ENCODE measurements at places on chromosomes 1 and 21.

DNA sequence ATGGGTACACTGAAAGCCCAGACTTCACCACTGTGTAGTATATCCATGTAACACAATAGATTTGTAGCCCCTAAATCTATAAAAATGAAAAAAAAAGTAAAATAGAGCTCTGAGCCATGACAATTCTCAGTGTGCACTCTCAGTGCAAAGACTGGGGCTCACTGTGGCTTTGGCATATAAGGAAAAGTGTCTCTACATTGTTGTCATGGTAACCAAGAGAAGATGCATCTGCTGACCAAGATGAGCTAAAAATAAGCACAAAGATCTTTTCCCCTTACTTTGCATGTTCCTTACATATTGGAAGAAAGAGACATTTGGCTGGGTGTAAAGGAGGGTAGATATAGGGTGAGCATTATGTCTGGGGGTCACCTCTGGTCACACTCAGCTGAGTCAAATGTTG is 12.0 kb downstream of the PGLYRP4 start:
- no peak for DNase-seq

DNA sequence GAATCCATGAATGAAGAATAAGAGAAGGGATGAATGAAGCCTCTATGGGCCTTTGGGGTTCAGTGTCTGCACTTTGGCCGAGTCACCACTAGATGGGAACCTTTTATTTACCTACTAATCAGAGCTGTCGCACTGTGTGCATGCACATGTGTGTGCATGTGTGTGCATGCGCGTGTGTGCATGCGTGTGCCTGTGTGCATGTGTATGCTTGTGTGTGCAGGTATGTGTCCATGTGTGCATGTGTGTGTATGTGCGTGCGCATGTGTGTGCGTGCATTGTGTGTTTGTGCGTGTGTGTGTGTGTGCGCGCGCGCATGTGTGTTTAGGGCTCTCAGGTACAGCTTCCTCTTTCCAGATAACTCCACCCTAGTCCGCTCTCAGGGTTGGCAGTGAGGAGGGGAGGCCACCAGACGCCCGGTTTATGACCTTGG is 20.4 kb upstream of the UBXN10 start:
- DNase-seq = no peak

DNA sequence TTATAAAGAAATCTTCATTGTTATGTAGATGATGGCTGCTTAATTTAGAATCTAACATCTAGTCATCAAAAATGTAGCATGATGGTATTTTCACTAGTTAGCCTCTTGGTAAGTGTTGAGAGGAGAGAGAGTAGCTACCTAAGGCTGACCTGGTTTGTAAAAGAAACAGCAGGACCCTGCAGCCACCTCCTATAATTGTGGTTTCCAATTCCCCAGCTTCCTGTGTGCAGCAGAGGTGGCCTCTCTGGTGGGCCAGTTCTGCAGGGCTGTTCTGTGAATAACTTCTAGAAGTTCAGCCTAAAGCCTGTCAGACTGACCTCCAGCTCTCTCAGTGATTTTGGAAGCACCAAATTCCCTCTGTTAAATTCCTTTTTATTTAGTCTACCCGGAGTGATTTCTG is 246.4 kb upstream of the LRRC7 start:
- no peak for DNase-seq

DNA sequence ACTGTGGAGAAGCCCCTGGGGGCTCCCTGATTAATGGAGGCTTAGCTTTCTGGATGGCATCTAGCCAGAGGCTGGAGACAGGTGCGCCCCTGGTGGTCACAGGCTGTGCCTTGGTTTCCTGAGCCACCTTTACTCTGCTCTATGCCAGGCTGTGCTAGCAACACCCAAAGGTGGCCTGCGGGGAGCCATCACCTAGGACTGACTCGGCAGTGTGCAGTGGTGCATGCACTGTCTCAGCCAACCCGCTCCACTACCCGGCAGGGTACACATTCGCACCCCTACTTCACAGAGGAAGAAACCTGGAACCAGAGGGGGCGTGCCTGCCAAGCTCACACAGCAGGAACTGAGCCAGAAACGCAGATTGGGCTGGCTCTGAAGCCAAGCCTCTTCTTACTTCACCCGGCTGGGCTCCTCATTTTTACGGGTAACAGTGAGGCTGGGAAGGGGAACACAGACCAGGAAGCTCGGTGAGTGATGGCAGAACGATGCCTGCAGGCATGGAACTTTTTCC is 24.8 kb downstream of the PCSK9 start:
- no peak for DNase-seq

- DNase-seq = no peak
Observed at GRCh38 chr1:101474039-101474665, 237.3 kb downstream of the S1PR1 start.

- no peak for DNase-seq
Observed at GRCh38 chr1:168099337-168099801, 37.4 kb downstream of the GPR161 start.

DNA sequence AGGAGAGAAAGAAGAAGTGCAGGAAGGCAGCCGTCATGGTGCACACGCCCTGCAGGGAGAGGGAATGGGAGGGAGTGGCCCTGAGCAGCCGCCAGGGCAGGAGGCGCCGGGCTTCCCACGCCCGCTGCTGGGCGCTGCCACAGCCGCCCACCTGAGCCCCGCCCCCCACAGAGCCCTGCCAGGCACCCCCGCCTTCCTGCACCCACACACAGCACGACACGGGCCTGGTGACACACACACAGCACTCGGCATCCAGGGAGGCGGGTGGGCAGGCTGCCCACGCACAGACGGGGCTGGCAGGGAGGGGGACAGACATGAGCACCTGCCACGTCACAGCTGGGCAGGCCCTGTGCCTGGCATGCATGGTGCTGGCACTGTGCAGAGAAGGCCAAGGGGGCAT is 27.5 kb downstream of the ADGRB2 start:
- peak; percentile 49 for DNase-seq

DNA sequence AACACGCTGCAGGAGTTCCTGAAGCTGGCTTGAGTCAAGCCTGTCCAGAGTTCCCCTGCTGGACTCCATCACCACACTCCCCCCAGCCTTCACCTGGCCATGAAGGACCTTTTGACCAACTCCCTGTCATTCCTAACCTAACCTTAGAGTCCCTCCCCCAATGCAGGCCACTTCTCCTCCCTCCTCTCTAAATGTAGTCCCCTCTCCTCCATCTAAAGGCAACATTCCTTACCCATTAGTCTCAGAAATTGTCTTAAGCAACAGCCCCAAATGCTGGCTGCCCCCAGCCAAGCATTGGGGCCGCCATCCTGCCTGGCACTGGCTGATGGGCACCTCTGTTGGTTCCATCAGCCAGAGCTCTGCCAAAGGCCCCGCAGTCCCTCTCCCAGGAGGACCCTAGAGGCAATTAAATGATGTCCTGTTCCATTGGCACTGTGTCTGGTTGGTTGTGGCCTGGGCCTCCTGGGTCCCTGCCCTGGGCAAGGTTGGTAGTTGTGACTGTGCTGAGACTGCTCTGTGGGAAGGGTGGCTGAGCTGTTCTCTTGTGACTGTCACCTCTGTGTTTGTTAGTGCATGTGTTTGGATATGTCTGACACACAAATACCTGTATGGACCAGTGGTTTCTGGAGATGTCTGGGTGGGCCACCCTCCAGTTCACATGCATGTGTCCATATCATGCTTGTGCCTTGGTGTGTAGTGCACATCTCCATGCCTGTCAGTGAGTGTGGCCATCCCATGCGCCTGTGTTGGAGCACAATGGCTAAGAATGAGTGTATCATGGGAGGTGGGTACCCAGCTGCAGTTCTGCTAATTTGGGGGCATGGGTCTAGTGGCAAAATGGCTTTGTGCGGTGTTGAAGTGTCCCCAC is 1.4 kb downstream of the SH3BGRL3 start:
- DNase-seq = no peak

GRCh38 chr1:87176087-87176486 is 152.6 kb upstream of the LMO4 start:
- DNase-seq = no peak

DNA sequence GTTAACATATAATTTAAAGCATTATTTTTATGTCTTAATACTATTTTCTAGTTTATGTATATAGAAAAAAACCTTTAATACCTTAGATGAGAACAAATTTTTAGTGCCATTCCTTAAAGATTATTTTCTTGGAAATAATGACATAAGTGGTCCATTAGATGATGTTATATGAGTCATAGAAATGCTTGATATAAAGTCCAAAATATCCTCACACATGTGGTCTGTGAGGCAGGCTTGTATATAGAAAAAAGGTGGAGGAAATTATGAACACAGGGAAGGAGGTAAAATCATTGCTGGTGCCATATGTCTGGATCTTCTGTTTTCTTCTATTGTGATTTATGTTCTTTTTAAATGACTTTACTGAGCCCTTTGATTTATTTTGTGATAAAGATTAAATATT is 79.3 kb downstream of the MAP3K7CL start:
- DNase-seq = no peak

- no peak for DNase-seq
Observed at GRCh38 chr21:42641311-42642218, 11.9 kb upstream of the PDE9A start.

DNA sequence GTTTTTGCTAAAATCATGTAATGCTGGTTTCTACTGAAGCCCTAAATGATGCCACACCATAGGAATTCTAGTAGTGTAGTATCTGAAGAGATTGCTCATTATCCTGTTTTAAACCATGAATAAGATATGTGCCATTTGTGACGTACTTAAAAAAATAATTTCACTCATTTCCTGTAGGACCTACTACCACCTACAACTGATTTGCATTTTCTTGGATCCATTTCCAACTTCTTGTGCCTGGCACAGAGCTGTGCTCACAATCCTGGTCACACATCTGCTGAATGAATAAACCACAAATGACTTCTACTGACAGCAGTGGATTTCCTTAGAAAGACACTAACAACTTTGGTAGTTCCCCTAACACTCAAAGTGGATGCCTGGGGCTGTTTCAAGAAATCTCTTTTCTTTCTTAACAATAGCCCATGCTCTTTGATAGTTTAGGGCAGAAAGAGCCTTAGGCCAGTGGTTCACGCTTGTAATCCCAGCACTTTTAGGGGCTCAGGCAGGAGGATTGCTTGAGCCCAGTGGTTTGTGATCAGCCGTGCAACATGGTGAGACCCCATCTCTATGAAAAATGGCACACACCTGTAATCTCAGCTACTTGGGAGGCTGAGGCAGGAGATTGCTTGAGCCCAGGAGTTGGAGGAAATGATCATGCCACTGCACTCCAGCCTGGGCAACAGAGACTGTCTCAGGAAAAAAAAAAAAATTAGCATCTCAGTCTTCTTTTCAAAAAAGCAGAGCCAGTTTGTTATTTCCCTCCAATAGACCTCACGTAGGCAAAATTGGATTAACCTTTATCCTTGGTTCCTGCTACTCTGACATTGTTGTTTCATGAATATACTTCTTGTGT is 13.0 kb upstream of the BATF3 start:
- DNase-seq = no peak

DNA sequence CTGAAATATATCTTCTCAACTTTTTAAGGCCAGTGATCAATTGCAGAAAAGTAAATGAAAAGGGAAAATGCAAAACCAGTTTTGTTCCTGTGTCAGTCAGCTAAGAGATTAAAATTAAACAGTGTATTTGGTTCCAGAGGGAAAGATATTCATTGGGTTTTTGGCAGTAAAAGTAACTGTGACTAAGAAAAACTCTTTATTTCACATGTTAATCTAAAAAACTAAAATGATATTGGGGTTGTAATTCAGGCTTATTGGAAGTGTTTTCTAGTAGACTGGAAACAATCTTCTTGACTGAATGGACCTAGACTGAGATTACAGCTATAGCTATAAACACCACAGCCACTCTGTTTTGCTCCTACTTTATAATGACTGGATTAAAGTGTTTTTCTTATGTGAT is 413.9 kb downstream of the ADGRL2 start:
- no peak for DNase-seq

DNA sequence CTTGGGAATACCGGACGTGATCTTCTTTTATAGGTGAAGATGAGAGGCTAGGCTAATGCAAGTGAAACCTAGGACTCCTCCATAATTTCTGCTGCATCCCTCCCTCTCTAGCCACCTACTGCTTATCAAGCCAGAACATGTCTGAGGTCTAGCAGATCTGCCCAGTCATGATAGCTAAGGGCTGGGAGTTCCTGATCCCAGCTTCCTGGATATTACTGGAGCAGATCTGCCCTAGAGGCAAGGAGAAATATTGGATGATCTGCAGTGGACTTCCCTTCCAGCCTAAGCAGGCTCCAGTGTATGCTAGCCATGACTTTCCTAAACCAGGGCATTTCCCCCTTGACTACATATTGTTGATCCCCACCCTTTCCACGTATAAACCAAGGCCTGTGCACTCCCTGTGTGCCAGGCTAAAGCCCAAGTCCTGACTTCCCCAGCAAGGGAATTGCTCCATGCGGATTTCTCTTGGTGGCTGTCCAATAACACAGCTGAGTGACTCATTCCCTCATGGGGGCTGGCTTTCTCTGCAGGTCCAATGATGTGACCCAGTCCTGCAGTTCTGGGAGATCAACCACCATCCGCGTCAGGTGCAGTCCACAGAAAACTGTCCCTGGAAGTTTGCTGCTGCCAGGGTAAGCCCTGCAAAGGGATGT is 15.5 kb upstream of the SARS1 start:
- no peak for DNase-seq

DNA sequence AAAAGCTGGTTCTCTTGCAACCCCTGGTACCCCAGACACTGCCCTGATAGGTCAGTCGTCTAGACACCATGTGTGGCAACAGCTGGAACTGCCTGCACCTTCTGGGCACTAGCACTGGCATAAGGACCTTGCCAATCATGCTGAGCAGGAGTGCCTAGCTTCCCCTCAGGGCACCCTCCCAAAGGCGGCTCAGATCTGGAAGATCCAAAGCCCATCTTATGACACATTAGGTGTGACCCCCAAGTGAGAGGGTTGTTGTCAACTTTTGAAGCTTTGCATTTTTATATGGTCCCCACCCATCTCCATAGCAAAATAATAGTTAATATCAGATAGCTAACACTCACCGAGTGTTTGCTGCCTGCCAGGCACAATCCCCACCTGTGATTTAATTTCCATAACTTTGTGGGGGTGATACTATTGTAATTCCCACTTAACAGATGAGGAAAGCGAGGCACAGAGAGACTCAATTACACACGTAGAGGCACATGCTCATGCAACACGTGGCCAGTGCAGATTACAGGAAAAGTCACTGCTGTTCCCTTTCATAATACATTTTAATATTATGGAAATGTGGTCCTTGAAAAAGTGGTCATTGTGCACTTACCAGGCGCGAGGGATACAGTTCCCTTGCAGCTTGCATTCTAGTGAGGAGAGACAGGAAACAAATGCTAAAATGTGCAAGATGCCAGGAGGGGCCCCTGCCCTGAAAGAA is 25.8 kb downstream of the EXOC8 start:
- DNase-seq = no peak

DNA sequence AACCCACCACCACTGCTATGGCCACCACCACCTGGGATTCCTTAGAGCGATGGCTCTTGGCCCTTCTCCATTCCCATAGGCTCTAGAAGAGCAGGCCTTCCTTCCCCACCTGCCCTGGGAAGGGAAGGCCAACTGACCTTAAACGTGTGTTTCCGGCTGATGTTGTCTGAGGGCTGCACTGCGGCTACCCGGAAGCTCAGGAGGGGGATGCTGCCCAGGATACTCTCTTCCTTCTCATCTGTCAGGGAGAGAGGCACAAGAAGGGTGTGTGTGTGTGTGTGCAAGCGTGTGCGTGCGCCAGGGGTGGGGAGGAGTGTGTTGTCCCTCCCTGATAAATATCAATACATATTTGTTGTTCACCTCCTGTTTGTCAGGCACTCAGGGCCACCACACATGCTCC is 51.0 kb upstream of the GOLT1A start:
- DNase-seq = no peak
